IPS DF 6.9 (cell line): ENCODE measurements at places on chromosomes 5 and 9.
A peak's percentile ranks its signal among the peaks of the same experiment; 100 is the strongest.

- DNase-seq, result no peak
These were observed 24.6 kb downstream of the UBE2QL1 start for GRCh38 chr5:6473284-6473683.

- DNase-seq, result no peak
These were observed 32.2 kb upstream of the PSD2 start for GRCh38 chr5:139763280-139763929.

DNA sequence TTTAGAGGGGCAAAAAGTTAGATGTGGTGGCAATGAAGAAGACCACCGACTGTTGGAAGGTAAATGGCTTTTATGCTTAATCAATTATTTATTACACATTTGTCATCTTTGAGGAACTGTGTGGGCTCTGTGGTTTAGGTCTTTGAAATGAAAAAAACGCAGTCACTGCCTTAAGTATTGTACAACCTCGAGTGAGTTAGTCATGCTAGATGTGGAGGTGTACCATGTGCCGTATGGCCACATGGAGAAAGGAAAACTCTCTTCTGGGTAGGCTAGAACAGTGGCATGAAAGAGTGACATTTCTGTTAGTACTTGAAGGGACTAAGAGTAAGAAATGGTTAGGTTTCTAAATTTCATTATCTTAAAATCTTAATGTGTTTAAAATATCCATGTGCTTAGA lies 166.1 kb downstream of the HACD4 start:
- no peak for DNase-seq

GRCh38 chr5:111997308-111997707 lies 240.3 kb upstream of the NREP start:
- DNase-seq, result no peak

GRCh38 chr5:72767289-72768010 lies 49.0 kb upstream of the TNPO1 start:
- no peak for DNase-seq

DNA sequence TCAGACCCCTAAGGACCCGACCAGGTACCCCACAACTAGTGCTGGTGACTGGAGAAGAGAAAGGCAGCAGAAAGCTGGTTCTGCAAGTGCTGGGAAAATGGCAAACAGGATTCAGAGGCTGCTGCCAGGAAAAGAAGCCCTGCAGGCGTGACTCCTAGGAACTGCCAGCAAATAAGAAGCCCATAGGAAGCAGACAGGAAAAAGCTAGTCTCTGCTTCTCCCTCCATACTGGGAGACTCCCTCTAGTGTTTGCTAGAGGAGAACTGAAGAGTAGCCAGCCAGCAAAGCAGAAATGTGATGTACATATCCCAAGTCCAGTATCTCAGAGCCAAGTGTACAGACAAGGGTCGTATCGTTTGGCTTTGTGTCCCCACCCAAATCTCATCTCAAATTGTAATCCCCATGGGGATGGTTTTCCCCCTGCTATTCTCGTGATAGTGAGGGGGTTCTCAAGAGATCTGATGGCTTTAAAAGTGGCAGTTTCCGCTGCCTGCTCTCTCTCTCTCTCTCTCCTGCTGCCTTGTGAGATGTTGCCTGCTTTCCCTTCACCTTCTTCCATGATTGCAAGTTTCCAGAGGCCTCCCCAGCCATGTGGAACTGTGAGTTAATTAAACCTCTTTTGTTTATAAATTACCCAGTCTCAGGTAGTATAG lies 38.1 kb upstream of the TUSC1 start:
- DNase-seq, result peak; percentile 50

GRCh38 chr5:54580997-54581811 lies 63.6 kb downstream of the SNX18 start:
- DNase-seq, result no peak

DNA sequence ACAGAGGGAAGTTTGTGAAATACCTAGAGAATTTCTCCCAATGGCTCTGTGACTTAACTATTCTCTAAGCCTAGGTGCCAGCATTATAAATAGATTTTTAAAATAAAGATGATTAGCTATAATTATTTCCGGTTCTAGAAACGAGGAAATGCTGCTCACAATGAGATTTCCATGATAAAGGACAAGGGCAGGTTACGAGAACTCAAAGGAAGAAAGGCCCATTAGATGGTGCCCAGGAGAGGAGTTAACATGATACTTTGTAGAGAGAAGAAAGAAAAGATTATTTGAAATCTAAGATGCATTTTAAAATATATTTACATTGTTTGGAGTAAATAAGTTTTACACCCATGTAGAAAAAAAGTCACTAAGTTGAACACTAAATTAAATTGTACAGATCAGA lies 538.3 kb upstream of the PTGER4 start:
- DNase-seq, result no peak

DNA sequence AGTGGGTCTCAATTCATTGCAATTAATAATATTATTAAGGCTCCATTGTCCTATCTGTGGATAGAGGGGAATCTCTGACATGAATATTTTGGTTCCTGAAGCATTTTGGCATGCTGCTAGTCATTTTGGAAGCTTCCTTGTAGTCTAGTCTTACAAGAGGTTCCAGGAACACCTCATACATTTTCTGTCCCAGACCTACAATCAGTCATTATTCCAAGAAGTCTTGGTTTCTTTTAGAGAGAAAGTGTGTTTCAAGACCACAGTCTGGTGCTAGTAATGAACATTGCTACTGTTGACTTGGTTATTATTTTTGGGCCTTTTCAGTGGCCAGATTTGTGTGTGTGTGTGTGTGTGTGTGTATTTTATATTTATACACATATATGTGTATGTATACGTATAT lies 98.9 kb downstream of the ERCC6L2 start:
- no peak for DNase-seq

- DNase-seq, result no peak
These were observed 427.7 kb downstream of the PRELID2 start for GRCh38 chr5:145407300-145408047.

- DNase-seq, result no peak
These were observed 982.2 kb downstream of the TLE1 start for GRCh38 chr9:80707120-80707519.

DNA sequence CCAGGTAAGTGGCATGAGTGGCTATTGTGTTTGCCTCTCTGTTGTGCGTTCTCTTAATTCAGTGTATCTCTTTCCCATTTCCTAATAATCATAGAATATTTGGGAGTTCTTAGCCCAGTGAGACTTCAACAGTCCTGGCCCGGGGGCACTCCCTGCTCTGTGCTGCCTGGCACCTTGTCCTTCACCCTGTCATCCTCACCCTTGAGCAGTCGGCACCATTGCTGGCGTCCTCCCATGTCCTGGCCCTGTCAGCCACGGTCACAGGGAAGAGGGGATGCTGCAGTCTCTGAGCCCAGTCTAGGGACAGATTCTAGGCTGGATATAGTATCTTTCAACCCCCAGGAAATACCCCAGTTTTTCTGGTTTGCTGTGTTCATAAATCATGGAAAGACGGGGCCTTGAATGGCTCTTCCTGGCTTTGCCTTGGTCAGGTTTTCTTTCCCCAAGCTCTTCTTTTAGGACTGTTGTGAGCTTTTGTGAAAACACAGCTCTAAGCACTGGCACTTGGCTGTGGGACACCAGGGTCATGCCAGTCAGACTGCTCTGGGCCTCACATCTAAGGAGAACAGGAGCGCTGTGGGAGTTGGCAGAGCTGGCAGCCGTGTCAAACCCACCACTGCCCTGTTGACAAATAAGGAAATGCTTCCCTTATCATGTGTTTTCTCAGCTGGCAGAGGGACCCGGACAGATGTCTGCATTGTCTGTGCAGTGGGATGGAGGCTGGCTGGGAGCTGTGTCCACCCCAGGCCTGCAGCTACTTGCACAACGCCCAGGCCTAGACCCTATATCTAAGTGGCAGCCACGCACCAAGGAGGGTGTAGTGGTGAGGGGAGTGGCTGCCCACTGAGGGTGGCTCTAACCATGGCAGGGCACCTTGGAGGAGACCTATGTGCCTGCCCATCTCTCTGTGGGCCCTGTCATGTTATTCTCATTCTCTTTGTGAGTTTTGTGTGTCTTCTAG lies 378.6 kb downstream of the ICE1 start:
- no peak for DNase-seq

GRCh38 chr5:98917433-98917832 lies 11.4 kb downstream of the CHD1 start:
- no peak for DNase-seq

DNA sequence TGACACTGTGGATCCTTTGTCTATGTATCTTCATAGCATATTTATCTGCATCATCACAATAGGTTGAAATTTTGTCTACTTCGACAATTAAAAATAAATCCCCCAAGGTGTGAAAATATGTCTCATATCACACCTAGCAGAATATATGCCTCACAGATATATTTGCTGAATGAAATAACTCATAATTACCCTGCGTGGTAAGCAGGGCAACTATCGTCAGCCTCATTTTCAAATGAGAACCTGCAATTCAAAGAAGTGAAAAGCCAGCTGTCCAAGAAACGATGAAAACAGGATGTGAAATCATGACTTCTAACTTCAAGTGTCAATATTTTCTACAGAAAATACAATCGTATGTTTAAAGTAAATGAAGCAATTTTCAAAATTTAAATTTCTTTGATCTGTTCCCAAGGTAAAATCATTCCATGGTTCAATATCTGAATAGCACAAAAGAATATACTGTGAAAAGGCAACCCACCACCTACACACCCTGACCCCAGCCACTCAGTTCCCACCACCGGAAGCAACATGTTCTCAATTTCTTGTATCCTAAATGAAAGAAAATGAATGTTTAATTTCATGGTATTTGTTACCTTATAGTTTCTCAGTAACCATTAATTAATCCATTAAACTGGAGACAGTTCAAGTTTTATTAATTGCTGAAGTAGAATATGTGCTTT lies 57.1 kb downstream of the TBCA start:
- DNase-seq, result no peak

GRCh38 chr9:107368696-107369095 lies 85.6 kb downstream of the RAD23B start:
- DNase-seq, result no peak

- no peak for DNase-seq
These were observed 40.6 kb downstream of the PHAX start for GRCh38 chr5:126641387-126641786.

DNA sequence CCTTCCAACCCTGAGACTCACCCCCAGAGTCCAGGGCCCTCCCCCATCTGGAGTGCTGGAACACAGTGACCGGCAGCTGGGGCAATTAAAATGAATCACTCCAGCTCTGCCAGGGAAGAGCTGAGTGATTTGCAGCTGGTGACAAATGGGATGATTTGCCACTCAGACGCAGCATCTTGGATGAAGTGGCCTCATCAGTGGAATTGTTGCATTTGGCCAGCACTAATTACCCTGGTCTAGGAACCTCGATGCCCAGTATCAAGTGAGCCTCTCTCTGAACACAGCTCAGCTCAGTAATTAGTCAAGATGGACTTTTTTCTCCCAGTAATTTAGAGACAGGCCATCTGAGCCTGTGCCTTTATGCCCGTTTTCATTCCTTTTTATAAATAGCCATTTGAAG lies 259.5 kb downstream of the GRIA1 start:
- DNase-seq, result no peak

DNA sequence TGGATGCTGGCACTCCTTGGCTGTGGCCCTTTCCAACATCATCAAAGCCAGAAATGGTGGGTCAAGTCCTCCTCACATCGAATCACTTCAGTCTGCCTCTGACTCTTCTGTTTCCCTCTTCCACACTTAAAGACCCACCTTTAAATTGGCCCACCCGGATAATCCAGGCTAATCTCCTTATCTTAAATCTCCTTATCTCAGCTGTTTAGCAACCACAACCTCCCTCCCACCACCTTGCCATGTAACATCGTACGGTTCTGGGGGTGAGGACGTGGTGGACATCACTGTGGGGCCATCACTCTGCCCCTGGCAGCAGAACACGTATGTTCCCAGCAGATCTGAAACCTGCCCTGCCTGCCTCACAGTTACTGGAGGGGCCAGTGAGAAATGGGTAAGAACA lies 11.5 kb downstream of the IGFBPL1 start:
- no peak for DNase-seq

GRCh38 chr9:131982671-131983239 lies 96.9 kb downstream of the MED27 start:
- DNase-seq, result no peak

- DNase-seq, result no peak
These were observed 48.0 kb downstream of the PTCH1 start for GRCh38 chr9:95468791-95469190.

GRCh38 chr9:20786807-20787206 lies 102.7 kb downstream of the FOCAD start:
- no peak for DNase-seq

DNA sequence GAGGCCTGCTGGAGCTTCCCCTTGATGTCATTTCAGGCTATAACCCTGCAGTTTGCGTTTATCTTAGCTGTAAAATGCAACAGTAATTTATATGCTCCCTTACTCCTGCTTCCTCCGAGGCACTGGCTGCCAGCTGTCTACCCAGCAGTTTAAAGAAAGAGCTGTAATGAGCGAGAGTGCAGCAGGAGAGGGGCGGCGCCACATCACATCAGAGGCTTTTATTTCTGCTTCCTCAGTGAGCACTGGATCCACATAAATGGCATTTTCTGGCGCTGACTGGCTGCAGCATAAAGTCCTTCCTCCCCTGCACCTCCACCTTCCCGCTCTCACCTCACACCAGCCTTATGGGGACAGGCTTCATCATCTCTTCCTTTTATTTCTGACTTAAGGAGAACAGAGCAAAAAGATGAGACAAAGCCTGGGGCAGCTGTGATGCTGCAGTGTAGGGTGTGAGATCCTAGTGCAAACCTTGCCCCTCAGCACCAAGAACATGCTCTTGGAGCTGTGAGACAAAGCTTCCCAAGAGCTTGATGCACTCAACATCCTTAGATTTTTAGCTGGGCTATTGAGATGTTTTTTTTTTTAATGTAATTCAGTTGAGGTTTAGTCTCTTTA lies 829.6 kb upstream of the ZNF608 start:
- peak; percentile 4 for DNase-seq

DNA sequence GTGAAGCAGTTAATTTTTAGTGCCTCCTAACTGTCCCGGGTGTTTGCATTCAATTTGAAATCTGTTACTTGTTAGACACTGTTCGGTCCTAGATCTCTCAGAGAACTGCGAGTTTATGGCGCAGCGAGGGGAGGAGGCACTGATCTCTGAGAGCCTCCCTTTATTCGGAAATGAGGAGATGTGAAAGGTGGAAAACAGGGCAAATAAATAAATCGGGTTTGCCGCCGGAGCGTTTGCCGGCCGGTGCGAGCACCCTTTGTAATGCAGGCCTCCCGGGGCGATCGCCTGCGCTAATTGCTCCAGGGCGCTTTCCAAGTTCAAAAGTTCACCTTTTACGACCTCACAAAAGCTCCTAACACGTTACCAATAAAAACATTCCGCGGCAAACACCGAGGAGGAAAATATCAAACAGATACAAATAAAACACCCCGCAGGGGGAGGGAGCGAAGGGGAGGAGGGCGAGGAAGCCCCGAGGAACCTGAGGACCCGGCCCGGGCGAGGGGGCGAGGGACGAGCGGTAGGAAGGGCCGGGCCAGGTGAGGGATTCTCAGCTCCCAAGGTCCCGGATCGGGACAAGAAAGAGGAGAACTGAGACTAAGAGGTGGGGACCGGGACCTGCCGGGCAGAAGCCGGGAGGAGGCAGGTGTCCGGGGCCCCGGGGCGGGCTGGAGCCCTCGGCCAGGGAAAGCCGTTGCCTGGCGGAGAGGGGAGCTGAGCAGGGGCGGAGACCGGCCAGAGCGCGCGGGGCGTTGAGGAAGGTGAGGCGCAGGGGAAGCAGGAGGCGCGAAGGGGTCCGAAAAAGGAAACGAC lies 1.4 kb downstream of the NR6A1 start:
- no peak for DNase-seq
